Lower lobe of right lung (tissue), 2 donors: ENCODE measurements at places on chromosomes 7 and 10. TPM values are rescaled to one million over a fixed set of nuclear protein-coding genes. Genes with fewer than 3 reads are reported as not detected.

NUTM2A gene
- total RNA-seq: 2.3 TPM

HMX3 gene
- total RNA-seq: not detected

OLAH gene
- total RNA-seq: 1.7 TPM

KIAA1549 gene
- 5.3 TPM for total RNA-seq

NEURL1 gene
- total RNA-seq: 0.95 TPM

ANKRD30A gene
- total RNA-seq: not detected

TBXAS1 gene
- total RNA-seq: 92.6 TPM

LOXL4 gene
- total RNA-seq: 4.5 TPM

SLC4A2 gene
- 182 TPM for total RNA-seq

PTPRN2 gene
- 6.8 TPM for total RNA-seq

ETV1 gene
- 89.0 TPM for total RNA-seq

NUTM2E gene
- not detected for total RNA-seq

CABCOCO1 gene
- 3.5 TPM for total RNA-seq

GIMAP4 gene
- 95.7 TPM for total RNA-seq

MMRN2 gene
- total RNA-seq: 53.1 TPM

SPAM1 gene
- total RNA-seq: not detected

INHBA gene
- 81.2 TPM for total RNA-seq

ACADSB gene
- total RNA-seq: 24.0 TPM

CH25H gene
- total RNA-seq: 4.4 TPM

TRIL gene
- total RNA-seq: 6.4 TPM

FRG2B gene
- total RNA-seq: not detected

CDK1 gene
- 4.3 TPM for total RNA-seq

NME8 gene
- not detected for total RNA-seq

ASB10 gene
- not detected for total RNA-seq

GRID2IP gene
- 0.41 TPM for total RNA-seq

UCMA gene
- not detected for total RNA-seq

AGR2 gene
- 93.0 TPM for total RNA-seq

SLC13A1 gene
- not detected for total RNA-seq

SKIDA1 gene
- 0.95 TPM for total RNA-seq

SEC61G gene
- 79.5 TPM for total RNA-seq

HYAL4 gene
- total RNA-seq: not detected

STAG3 gene
- 4.1 TPM for total RNA-seq

LAMTOR4 gene
- 131 TPM for total RNA-seq

NET1 gene
- 46.7 TPM for total RNA-seq

DNAH11 gene
- total RNA-seq: 8.9 TPM

FAM25G gene
- total RNA-seq: not detected

SH3PXD2A gene
- 34.8 TPM for total RNA-seq

EGFR gene
- 62.7 TPM for total RNA-seq

MBLAC1 gene
- total RNA-seq: 2.7 TPM

ASAH2 gene
- total RNA-seq: not detected

GLRX3 gene
- 45.9 TPM for total RNA-seq

C7orf33 gene
- not detected for total RNA-seq

OR2A1 gene
- 0.15 TPM for total RNA-seq

CYP3A4 gene
- total RNA-seq: not detected

MPP7 gene
- total RNA-seq: 33.9 TPM

EVX1 gene
- not detected for total RNA-seq
